ENCODE measurements at places on chromosomes 12 and 14.

DNA sequence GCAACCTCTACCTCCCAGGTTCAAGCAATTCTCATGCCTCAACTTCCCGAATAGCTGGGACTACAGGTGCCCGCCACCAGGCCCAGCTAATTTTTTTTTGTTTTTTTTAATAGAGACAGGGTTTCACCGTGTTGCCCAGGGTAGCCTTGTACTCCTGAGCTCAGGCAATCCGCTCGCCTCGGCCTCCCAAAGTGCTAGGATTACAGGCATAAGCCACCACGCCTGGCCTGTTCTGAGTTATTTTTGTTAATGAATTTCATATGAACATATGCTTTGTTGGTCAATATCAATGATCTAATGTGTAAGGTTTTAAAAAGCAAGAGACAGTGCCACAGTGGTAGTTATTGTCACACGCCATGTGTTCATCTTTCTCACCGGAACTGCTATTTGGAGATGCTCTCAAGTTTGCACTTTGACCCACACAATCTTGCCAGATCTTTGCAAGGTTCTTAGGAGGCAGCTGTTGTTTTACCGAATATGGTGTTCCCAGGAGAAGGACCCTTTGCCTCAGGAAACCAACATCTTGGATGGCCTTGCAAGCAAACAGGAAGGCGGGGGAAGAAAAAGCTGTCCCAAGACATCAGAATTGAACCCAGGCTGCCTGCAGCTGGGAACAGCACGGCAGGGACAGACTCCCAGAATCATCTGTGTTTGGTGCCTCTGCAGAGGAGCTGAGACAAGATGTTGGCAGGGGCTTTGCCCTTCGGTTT, 30.0 kb downstream of the GALNT16 start:
- DNase-seq: no peak

DNA sequence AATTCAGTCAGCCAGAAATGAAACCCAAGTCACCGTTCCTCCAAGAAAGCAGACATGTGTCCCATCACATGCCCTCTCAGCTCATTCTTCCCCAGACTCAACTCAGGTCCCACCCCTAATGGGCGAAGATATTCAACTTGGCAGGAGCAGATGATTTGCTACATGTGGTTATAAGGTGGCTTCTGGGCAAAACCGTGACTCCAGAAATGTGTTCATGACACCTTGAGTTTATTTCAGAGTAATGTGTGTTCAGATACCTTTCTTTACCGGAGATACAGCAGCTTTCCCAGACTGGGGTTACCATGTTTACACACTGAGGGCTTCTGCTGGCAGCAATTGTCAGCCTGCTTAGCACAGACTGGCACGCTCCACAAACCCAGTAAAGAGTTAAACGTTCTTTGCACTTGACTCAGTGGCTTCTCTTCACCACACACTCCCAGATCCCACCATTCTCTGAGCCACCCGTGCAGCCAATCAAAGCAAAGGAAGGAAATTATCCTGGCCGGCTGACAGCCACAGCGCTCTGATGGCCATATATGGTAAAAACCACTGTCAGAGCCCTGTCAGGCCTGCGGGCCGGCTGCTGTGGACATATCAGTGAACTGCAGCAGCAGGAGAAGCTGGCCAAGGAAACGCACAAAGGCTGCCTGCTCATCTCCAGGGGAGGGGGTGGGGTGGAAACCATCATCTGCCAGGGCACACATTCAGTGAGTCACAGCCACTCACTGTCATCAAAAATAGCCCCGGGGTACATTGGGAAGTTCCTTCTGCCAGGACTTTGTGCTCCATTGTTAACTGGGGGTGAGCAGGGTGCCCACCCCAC, 39.9 kb downstream of the CORO1C start:
- DNase-seq: peak; percentile 86

GRCh38 chr12:3741882-3742672, 10.8 kb downstream of the CRACR2A start:
- no peak for DNase-seq

GRCh38 chr14:103629503-103630121, 601 bp downstream of the KLC1 start:
- DNase-seq: peak; percentile 72

GRCh38 chr12:28909291-28909690, 239.8 kb upstream of the FAR2 start:
- no peak for DNase-seq

DNA sequence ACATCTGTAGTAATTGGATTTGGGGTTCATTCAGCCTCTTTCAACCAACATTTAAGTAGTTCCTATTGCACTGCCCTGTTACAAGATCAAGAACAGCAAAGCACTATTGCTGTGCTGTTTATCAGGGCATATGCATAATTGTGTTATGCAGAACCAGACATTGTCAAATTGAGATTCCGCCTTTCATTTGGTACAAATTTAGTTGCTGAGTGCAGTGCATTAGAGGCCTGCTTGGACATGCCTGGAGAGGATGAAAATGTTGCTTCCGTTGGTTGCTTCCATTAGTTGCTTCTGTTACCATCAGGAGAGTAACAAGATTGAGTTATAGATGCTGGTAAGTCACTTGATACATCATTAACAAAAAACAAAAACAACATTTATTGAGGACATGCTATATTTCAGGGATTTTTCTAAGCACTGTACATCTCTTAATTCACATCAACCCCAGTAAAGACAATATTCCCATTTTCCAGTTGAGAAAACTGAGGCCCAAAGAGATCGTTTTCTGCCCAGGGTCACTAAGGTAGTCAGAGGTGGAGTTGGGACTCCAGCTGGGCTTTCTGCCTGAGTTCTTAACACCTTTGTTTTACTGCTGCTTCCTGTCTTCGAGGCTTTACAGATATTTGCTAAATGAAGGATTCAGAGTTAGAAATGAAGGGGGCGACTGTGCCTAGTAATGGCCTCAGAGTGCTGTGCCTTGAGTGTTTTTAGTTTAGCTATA, 79.3 kb downstream of the PPP2R5C start:
- no peak for DNase-seq

DNA sequence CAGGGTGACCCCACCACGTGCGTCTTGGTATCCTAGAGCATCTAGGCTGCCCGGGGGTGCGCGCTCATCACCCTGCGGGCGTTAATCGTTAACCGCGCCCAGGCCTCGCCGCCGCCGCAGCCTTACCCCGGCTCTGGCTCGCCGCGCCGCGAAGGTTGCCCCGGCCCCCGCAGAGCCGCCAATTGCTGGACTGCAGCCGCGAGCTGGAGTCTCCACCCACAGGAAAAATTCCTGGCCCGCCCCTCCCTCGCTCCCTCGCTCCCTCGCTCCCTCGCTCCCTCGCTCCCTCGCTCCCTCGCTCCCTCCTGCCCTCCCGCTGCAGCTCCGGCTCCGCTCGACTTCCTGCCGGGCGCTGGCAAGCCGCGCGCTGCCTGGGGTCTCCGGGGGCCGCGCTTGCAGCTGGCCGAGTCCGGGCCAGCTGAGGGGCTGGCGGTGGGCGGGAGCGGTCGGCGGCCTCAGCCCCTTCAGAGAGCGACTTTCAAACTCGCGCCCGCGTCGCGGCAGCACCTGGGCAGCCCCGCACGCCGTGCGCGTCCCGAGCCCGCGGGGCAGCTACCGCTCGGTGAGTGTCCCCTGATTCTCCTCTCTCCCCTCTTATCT, at the start of gene PLEKHG3:
PLEKHG3 (plus strand) TSS at position 282 of the 600 bp plus-strand sequence. CDS start 23,208 bp downstream, outside the sequence.
- peak; percentile 49 for DNase-seq
